ENCODE measurements at places on chromosomes 7 and 10.
A peak's percentile ranks its signal among the peaks of the same experiment; 100 is the strongest.

GRCh38 chr7:70855373-70855772 is 276.6 kb upstream of the GALNT17 start:
- DNase-seq: no peak

GRCh38 chr10:28674782-28675181 is 2.5 kb upstream of the BAMBI start:
- DNase-seq: no peak

DNA sequence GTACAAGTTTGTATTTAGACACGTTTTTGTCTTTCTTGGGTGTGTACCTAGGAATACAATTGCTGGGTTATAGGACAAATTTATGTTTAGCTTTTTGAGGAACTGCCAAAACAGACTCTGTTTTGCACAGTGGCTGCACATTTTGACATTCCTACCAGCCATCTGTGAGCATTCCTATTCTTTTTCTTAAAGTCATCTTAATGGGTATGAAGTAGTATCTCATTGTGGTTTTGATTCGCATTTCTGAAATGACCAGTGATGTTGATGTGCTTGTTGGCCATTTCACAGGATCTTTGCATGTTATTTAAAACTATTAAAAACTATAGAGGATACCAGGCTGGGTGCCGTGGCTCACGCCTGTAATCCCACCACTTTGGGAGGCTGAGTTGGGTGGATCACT is 32.6 kb upstream of the IL15RA start:
- no peak for DNase-seq

- no peak for DNase-seq
Measured at GRCh38 chr7:122887848-122888247, 1.6 kb upstream of the CADPS2 start.

DNA sequence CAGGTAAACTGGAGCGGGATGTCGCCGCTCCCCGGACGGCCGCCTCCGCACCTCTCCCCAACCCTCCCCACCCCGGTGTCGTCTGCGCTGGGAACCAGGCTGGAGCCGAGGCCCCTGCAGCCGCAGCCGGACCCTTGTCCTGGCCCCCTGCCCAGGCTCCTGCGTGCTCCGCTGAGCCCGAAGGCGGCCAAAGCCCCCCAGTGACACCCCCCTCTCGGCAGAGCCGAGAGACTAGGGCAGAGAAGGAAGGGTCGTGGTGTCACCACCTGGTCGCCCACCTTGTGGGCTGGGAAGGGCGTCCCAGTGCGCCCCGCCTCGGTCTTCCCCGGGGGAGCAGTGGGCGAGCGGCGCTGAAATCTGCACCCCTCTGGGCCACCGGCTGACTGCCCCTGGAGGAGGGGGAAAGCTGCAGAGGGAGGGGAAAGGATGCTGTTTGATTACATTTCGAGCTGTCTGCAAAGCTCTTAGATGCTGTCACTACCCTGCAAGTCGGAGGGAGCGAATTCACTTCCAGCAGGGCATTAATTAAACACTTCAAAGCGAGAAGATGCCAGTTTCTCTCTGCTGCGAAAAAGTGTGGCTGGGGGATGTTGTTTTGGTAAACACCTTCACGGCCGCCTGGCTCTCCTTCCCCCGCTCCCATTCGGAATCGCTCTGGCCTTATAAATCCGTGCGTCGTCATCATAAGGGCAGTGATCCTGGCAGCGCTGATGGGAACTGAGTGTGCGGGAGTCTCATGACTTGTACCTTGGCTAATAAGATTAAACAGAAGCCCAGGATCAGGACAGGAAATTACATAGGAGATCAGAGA is 622 bp downstream of the DYNC1I1 start:
- no peak for DNase-seq

GRCh38 chr7:47578579-47579270 is 3.2 kb downstream of the TNS3 start:
- peak; percentile 46 for DNase-seq

DNA sequence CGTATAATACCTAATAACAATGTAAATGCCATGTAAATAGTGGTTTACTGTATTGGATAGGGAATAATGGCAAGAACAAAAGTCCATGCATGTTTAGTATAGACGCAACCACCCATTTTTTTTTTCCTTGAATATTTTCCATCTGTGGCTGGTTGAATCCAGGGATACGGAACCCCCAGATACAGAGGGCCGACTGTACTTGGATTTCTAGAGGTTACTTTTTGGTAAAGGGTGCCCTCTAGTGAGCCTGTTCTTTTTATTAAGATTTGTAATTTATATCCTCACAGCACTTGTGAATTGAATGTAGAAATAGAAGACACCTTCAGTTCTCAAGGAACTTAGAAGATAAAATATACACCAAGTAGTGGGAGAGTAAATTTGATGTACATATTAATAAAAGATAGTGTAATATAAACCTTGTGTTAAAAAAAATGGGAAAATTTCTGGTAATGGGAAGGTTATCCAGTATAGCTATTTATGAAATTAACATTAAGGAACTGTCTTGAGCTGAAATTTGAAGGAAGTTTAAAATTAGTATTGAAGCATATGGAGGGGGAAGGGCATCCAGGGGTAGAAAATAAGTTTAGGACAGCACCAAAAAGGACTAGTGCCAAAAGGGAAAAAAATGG is 32.0 kb downstream of the EXOC6 start:
- DNase-seq: peak; percentile 68

GRCh38 chr10:124532106-124532641 is 70.6 kb downstream of the LHPP start:
- no peak for DNase-seq

GRCh38 chr10:70169649-70170364 is 507 bp downstream of the SAR1A start:
- DNase-seq: peak; percentile 45

- peak; percentile 0 for DNase-seq
Measured at GRCh38 chr7:49638166-49638565, 135.3 kb upstream of the VWC2 start.

GRCh38 chr7:110724811-110725210 is 366.1 kb upstream of the LRRN3 start:
- DNase-seq: no peak

- no peak for DNase-seq
Measured at GRCh38 chr7:133861876-133862275, 265.3 kb upstream of the LRGUK start.

DNA sequence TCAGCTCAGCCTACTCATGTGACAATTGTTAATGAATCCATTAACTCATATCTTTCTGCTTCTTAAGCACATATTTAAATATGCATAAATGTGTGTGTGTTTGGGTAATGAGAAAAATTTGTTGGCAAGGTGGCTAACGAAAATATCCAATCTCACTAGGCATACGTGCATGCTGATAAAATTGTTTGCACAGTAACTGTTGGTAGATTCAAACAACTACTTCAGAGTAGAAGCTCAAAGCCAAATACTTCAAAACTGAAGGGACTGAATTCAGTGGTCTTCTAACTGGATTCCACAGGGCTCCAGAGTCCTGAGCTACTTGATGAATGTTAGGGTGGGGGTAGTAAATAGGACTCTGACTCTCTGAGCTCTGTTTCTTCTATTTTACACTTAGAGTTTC is 757.0 kb downstream of the GRM8 start:
- no peak for DNase-seq

DNA sequence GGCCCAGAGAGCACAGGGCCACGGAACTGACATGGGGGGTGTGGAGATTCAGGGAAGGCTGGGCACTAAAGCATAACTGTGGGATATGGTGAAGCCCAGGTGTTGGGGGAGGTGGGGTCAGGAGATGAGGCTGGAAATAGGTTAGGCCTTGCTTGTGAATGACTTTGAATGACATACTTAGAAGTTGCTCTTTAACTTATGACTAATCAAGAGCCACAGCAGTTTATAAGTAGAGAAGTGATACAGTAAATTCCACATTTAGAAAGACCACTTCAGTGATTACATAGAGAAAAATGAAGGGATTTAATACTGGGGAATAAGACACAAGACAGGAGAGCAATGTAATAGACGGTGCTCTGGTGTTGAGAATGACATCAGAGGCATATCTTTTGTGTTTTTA is 120.8 kb upstream of the SEC61G start:
- no peak for DNase-seq

DNA sequence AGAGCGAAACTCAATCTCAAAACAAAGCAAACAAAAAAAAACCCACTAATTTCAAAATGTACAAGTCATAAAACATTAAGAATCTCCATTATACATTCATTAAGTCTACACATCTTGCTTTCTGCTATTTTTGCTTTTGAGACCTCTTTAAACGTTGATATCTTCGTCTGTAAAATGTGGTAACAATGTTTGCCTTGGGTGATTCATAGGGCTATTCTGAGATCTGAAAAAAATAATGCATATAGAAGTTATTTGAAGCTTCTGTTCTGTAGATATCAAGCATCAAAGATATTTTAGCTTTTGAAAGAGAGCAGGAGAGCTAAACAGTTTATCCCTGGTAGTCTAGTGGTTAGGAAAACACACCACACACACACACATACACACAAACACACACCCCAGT is 158.1 kb upstream of the PLXDC2 start:
- DNase-seq: no peak

- peak; percentile 7 for DNase-seq
Measured at GRCh38 chr10:33871061-33871956, 536.8 kb upstream of the NRP1 start.

GRCh38 chr10:114266521-114266920 is 27.5 kb downstream of the VWA2 start:
- no peak for DNase-seq

GRCh38 chr7:16754856-16755317 is 1.3 kb downstream of the TSPAN13 start:
- no peak for DNase-seq

- DNase-seq: no peak
Measured at GRCh38 chr10:35329520-35329919, 6.8 kb upstream of the CCNY start.

DNA sequence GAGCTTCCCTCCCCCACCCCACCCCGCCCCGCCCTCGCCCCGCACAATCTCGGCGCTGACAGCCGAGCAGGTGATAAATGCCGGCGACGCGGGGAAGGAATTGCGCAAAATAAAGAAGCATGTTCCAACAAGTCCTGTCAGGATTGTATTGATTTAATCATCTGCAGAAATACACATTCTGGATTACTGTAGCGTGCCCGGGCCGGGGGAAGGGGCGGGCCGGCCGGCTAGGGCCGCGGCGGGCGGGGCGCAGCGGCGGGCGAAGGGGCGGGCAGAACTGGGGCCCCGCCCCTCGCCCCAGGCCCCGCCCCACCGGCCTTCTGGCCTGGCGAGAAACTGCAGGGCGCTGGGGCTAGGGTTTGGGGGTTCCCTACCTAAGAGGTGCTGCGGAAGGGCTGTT is 88.9 kb upstream of the PAX2 start:
- DNase-seq: no peak

DNA sequence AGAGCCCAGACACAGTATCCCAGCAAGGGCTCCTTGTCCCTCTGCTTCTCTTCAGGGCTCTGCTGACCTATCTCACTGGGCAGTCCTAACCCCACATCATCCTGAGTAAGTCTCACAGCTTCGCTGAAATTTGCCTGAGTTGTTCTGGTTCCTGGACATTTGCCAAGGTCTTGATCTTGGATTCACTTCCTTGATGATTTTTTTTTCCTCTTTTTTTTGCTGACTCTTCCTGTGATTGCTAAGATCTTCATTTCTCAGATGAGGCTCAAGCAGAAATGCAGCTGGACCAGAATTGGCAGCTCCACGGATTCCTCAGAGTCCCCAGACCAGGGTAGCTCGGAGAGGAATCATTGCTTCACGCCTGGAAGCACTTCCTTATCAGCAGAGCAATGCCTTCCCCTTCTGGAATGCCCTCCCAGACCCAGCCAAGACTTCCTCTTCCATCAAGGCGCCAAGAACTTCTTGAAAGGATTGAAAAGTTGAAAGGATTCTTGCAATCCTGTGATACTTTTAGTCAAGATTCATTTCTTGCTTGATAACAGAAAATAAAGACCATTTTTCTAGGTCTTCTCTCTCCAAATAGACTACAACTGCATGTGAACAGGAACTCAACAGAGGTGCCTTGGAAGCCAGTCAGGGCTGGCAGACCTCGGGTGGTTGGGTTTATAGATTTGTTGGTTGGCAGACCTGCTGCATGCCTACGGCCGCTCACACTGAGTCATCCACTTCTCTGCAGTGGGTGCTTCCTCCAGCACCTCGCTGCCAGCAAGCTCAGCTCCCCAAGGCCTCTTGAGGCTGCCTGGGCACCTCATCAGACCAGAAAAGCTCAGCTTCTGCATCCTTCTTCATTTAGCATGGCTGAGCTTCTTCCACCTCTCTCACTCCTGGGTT is 8.8 kb upstream of the AFAP1L2 start:
- peak; percentile 49 for DNase-seq

- DNase-seq: no peak
Measured at GRCh38 chr7:72919256-72919775, 5.6 kb upstream of the POM121 start.

DNA sequence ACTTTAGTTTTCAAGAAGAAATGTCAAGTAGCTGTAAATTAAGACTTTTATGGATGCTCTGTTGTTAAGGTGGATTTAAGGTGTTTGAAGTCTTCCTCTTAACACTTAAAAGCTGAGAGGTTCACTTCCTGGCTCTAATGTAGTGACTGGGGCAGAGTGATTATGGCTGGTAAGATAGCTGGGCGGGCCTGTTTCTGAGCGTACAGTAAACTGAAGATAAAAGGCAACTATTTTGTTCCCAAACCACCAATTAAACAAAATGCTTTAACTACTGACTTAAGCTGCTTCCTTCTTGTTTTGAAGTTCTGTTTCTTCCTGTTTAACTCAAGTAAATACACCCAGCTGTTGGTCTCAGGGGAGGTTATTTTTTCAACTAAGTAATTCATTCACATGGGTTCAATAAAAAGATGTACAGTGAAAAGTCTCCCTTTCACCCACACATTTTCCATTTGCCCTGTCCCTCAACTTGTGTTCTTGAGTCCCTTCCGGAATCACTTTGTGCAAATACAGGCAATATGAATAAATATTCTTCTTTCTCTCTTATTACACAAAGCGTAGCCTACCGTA is 19.3 kb downstream of the VWA2 start:
- no peak for DNase-seq

DNA sequence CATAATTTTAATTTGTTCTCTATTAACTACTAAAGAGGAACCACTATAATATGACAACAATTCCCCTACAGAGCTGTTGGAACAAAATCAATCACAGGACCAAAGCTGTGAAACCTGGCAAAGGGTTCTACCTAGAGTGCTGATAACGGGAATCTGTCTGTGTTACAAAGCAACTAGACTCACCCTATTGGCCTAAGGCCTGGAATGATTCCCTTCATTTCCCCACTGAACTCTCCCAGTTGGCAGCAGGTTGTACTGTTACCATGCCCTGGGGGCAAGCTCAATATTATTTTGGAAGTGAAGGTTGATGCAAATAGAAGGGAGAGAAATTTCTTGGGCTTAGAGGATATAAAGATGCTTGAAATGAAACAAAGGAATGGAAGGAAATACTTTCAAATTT is 81.8 kb downstream of the SEMA3A start:
- DNase-seq: no peak

DNA sequence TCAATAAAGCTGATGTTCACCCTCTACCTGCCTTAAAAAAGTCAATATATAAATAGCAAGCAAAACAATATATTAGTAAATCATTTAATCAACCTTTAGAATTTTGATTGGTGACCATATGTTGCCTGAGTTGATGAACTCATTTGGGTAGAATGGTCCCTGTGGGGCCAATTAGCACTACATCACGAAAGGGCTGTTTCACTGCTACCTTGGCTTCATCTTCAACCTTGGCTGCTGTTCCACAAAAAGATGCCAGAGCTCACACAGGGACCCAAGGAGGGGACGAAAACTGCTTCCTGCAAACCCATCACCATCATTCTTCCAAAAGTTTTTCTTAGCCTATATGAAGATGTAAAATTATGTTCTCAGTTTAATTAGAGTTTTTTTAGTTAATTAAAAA is 35.4 kb upstream of the HBP1 start:
- no peak for DNase-seq

Measured in inflammatory macrophage treated with lipopolysaccharide for 4 hours (primary cell).